ENCODE measurements at places on chromosomes 3 and 15. TPM values are rescaled to one million over a fixed set of nuclear protein-coding genes. Genes with fewer than 3 reads are reported as not detected.
A peak's percentile ranks its signal among the peaks of the same experiment; 100 is the strongest.

GRCh38 chr3:5330152-5330810 is 142.8 kb downstream of the EDEM1 start:
- DNase-seq: no peak

DNA sequence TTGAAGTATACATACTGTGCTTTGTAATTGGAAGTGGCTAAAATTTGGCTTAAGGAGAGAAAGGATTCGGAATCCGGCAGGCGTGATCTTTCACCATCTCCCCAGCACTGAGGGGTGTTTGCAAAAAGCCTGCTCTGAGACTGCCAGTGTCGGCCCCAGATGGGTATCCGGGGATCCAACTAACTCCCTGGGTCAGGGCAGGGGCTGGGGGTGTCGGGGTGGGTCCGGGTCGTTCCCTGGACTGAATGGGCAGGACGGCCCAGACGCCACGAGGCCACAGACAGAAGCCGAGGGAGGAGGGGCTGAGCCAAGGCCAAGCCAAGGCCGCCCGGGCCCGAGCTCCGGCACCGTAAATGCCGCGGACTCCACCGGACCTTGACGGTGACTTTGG is 349 bp downstream of the PPIB start:
- no peak for DNase-seq

DNA sequence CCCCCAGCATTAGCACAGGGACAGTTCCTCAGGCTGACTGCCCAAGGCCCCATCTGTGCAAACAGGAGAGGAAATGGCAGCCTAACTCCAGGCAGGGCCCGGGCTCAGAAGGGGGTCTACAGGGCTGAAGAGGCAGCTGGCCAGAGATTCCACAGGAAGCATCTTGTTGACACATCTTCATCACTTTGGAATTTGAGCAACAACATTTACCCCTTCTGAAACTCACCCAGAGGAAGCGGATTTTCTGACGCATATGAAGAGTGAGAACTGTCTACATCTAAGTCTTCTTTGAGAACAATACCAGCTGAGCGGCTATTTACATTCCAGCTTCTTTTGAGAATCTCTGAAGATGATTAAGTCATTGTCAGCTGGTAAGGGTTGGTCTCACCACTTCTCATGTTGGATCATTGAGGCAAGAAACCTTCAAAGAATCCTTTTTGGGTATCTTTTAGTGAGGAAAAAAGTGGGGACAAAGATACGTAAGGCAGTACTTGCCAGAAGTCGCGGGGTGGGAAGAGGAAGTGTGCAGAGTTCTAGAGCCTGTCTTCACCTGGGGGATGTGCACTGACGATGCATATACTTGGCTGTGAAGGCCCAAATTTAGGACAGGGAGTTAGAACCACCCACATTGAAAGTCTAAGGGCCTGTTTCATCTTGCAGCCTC is 25.4 kb upstream of the SRP14 start:
- no peak for DNase-seq

DNA sequence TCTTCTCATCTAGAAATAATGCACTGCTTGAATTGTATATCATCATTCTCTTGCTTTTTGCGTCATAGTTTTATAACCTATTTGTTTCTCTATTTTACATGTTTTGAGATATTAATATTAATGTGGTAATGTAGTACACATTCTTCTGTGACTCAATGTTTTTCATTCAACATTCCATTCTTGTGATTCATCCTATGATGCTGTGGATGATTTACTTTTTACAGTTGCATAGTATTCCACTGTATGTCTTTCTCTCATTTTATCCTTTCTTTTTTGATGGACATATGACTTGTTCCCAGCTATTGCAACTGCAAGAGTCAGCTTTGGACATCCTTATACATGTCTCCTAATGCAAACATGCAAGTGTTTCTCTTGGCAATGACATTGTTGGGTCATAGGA is 20.6 kb upstream of the VEPH1 start:
- no peak for DNase-seq

Gene FGF12
- 10.7 TPM for polyA plus RNA-seq

- peak; percentile 2 for DNase-seq
These were observed 130.1 kb downstream of the EDEM1 start for GRCh38 chr3:5317557-5317956.
